ENCODE measurements at places on chromosomes 12 and 14. TPM values are rescaled to one million over a fixed set of nuclear protein-coding genes. Genes with fewer than 3 reads are reported as not detected.

NUMB gene
- total RNA-seq, result 119 TPM

FGD6 gene
- total RNA-seq, result 22.2 TPM

C1QL4 gene
- not detected for total RNA-seq

IL25 gene
- not detected for total RNA-seq

OR4E2 gene
- total RNA-seq, result not detected

DMAC2L gene
- total RNA-seq, result 22.2 TPM

SMAGP gene
- total RNA-seq, result 6.2 TPM

PIANP gene
- total RNA-seq, result 2.5 TPM

IGF1 gene
- total RNA-seq, result 52.1 TPM

SRRM4 gene
- 0.04 TPM for total RNA-seq

CPNE6 gene
- not detected for total RNA-seq

LIN7A gene
- 16.5 TPM for total RNA-seq

RND1 gene
- total RNA-seq, result 4.5 TPM

OVCH1 gene
- 4.9 TPM for total RNA-seq

All from sciatic nerve (tissue), 2 donors.